ENCODE measurements at places on chromosomes 5 and 9.

- DNase-seq = no peak
Observed at GRCh38 chr9:37676411-37676830, 25.7 kb downstream of the FRMPD1 start.

- DNase-seq = no peak
Observed at GRCh38 chr9:130462685-130463540, 18.2 kb downstream of the ASS1 start.

DNA sequence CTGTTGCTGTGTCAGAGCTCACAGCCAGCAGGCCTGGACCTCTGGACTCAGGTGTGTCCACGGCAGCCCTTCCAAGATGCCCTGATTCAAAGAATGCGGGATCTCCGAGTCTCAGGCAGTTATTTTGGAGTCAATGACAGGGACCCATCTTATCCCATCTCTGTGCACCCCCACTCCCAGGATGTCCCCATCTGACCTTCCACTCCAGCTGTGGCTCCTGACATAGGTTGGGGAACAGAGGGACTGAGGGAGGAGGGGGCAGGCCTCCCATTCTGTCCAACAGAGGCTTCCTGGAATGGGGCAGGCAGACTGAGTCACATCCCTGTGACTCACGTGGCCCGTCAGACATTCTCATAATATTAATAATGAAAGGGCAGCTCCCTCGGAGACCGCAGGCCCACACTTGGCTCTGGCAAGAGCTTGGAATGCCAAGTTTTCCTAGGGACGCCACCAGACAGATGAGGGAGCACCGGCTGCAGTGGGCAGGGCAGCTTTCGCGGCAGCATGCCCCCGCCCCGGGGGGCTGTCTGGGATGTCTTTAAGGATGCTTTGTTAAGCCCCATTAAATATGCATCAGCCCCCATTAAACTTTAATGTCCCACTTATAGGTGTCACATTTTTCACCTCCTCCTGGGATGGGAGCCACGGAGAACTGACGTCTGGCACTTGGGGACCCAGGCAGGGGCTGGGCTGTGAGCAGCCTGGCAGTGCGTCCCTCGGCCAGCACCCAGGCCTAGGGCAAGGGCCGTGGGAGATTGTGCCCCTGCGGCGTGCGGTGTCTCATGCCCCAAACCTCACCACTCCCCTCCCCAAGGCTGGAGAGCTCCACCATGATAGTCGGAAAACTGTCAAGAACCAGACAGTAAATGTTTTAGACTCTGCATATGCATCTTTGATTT lies 23.6 kb upstream of the FIBCD1 start:
- DNase-seq = no peak

DNA sequence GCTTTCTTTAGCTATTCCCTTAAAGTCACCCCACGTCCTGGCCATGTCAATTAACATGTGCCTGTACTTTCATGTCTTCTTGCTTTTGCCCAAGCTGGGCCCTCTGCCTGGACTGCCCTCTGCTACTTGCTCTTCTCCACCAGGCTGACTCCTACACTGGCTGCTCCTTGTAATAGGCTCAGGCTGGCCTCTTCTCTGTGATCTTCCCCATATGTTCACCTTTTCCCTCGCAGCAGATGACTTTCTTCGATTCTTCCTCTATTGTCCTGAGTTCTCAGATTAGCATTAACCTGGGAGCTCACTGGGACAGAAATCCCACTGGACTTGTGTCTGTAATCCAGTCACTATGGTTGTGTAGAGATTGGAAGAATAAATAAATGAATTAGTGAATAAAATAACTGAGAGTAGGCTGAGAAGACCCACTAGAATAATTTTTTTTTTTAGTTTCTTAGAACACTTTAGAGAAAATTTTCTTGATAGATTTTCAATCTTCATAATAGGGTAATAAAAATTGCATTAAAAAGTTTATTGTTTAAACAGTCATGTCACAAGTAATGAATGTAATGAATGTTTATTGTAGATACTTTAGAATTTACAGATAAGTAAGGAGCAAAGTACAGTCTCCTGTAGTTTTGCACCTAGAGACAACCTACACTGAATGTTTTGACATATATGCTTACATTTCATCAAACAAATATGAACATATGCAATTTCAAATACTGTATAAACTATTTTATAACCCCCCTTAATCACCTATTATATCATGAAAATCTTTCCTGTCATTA lies 47.4 kb upstream of the TNFSF15 start:
- DNase-seq = no peak

- no peak for DNase-seq
Observed at GRCh38 chr9:113898596-113898995, 22.5 kb downstream of the ZNF618 start.

GRCh38 chr9:129909851-129910250 lies 74.6 kb downstream of the USP20 start:
- DNase-seq = no peak

DNA sequence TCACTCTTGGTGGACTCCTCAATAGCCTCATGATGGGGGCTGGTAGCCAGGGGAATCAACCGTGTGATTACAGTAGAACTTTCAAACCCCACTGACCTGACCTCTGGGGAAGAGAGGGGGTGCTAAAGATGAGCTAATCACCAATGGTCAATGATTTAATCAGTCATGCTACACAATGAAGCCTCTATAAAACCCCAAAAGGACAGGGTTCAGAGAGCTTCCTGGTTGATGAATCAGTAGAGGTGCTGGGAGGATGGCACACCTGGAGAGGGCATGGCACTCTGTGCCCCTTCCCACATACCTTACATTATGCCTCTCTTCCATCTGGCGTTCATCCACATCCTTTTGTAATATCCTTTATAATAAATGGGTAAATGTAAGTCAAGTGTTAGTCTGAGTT lies 8.9 kb upstream of the SH3TC2 start:
- no peak for DNase-seq

- DNase-seq = no peak
Observed at GRCh38 chr9:4226331-4227250, 73.3 kb downstream of the GLIS3 start.

DNA sequence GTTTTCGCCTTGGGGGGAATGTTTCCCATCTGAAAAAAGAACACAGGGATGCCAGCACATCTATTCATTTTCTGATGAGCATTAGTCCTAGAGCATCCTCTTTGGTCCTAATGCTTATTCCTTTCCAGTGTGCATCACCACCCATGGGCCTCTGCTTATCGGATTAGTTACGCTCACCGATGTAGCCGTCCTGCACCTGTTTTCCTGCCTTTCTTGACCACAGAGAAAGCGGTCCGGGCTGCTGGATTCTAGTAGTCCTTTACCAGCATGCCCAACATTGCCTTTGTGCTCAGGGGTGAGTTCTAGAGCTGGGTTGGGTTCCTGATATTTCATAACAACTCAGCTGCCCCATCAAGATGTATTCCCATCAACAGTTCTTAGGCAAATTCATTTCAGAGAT lies 2084.5 kb upstream of the C9orf72 start:
- no peak for DNase-seq

DNA sequence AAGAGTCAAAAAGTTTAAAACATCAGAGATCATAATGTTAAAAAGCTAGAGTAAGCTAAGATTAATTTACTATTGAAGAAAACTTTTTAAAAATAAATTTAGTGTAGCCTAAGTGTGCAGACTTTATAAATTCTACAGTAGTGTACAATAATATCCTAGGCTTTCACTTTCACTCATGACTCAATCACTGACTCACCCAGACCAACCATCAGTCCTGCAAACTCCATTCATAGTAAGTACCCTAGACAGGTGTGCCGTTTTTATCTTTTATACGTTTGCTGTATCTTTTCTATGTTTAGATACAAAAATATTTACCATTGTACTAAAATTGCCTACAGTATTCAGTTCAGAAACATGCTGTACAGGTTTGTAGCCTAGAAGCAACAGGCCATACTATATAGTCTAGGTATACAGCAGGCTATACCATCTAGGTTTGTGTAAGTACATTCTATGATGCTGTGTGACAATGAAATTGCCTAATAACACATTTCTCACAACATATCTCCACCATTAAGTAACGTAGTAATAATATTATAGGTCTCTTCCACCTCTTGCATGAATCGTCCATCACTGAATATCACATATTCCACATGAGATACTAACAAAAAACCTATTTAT lies 59.2 kb downstream of the MEGF9 start:
- no peak for DNase-seq

GRCh38 chr9:100309992-100310391 lies 42.8 kb downstream of the TEX10 start:
- DNase-seq = no peak

GRCh38 chr9:137253717-137254623 lies 1.2 kb upstream of the NELFB start:
- DNase-seq = no peak

GRCh38 chr5:72661405-72661804 lies 154.2 kb upstream of the ZNF366 start:
- no peak for DNase-seq
